Effector memory CD4-positive, alpha-beta T cell (primary cell): ENCODE measurements at places on chromosomes 2 and 18.

DNA sequence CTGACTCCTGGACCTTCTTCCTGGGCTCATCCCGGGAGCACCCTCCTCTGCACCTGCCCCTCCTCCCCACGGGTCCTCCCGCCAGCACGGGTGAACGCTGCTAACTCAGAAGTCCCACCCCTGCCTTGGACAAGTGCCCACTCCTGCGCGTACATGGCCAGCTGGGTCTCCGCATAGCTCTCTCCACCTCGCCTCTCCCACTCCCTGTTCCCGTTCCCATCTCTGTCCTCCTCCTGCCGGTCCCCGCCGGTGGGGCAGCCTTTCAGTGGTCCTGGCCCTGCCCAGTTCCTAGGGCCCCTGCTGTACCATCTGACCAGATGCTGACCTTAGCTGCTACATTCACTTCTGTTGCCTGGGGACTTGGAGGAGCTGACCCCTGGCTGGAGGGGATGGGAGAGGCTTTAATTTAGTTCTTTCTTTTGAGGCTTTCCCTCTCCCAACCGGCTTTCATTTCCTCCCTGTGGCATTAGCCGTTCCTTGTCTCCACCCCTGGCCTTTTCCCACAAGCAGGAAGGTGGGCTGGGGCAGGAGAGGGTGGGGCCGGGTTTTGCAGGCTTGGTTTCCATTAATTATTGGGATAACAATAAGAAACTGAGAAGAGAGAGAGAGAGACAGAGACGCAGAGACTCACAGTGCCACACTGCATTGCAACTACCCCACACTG, 136.1 kb downstream of the SH3BP4 start:
- no peak for DNase-seq

GRCh38 chr2:224612578-224612977, 27.4 kb upstream of the CUL3 start:
- no peak for DNase-seq

DNA sequence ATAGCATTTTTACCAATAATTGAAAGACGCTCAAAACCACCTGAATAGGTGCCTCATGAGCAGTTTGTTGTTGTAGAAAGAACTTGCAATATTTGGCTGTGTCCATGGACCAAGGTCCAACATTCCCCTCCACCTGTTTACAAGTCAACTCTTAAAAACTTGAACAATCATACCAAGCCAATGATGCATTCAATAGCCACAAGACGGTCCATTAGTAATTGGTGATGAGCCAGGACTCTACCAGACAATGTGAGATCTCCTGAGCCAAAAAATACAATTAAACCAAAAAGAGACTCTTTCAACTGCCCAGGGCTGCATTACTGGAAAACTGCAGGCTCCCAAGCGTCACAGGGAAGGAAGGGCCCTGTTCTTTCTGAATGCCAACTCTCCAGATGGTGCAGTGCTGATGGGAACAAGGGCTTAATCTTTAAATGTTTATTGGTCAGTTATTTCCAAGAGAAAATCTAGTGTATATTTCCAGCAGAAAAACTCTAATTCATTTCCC, 118.8 kb upstream of the EPB41L3 start:
- no peak for DNase-seq

DNA sequence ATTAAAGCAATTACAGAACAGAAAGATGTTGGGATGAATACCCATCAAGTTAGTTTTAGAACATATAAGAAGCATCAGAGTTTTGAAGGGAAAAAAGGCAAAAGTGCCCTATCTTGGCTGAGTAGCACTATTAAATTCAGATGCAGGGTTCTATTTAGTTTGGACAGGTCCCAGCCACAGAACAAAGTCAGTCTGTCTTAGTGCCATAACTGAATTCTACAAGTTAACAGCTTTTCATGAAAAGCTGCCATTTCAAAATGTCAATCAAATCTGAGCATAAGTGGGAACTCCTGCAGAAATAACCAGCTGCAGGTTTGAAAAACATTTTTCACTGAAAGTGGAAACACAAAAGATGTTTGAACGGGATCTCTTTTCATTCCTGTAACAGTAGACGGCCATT, 160.4 kb downstream of the SRBD1 start:
- no peak for DNase-seq

GRCh38 chr2:142104134-142104758, 26.6 kb downstream of the LRP1B start:
- DNase-seq: no peak

DNA sequence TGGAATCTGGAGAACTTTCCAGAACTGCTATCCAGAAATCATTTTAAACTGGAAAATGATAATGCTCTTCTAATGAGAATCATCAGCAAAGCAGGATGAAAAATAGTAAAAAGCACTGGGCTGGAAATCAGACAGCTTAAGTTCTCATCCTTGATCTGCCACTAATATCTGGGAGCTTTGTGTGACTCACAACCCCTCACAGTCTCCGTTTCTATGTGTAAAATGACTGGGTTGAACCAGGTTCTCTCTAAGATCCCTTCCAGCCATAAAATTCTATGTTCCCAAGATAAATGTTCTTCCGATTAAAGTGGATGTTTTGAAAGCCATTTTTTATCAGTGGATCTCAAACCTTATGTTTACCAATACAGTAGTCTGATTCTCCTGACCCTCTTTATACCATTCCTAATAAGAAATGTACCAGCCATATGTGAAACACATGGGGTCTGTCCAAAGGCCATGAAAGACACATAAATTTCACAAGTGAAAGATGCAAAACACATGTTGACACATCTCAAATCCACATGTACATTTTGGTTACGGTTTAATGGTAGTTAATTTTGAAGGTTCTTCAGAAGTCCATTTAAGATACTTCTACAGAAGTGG, 188.8 kb downstream of the EN1 start:
- DNase-seq: no peak

DNA sequence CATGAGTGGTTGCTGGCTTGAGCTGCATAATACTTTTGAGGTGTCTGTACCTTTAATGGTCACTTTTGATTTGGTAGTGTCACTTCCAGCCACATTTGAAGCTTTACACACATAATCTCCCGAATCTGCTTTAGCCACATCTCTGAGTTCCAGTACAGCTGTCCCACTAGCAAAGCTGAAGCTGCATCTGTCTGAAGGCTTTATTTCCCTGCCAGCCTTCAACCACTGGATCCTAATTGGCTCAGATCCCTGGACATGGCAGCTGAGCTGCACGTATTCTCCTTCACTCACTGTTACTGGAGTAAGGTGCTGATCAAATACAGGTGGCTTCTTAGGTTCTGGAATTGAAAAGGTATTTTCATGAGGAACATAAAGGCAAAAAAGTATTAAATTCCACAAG, 99.7 kb downstream of the TTN start:
- no peak for DNase-seq

DNA sequence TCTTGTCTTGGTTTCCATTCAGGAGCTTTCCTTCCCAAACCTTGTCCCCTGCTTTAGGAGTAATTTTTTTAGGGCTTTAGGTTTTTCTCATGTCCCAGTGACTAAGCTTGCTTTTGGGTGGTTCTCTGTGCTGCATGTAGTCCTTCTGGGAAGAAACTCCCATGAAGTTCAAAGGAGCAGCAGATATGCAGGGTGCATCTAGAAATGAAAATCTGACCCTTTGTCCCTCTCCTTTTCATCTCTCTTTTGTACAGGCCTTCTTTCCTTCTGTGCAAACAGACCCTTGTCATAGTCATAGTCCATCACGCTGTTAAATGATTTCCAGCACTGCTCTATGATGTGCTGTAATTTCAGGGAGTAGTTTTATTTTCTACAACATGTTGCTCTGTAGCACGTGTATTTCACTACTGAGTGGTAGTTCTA, 20.4 kb downstream of the FMNL2 start:
- DNase-seq: no peak

GRCh38 chr2:157827377-157827776, 48.8 kb downstream of the ACVR1 start:
- DNase-seq: no peak

- no peak for DNase-seq
These were observed 45.2 kb downstream of the TMEM131 start for GRCh38 chr2:97950329-97951154.

DNA sequence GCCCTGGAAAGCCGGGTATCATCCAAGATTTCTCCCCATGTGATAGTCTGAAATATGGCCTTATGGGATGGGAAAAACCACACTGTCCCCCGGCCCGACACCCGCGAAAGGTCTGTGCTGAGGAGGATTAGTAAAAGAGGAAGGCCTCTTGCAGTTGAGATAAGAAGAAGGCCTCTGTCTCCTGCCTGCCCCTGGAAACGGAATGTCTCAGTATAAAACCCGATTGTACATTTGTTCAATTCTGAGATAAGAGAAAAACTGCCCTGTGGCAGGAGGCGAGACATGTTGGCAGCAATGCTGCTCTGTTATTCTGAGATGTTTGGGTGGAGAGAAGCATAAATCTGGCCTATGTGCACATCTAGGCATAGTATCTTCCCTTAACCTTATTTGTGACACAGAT, 26.8 kb downstream of the RUFY4 start:
- DNase-seq: no peak

- no peak for DNase-seq
These were observed 64.6 kb upstream of the ZBTB7C start for GRCh38 chr18:48473816-48474215.

DNA sequence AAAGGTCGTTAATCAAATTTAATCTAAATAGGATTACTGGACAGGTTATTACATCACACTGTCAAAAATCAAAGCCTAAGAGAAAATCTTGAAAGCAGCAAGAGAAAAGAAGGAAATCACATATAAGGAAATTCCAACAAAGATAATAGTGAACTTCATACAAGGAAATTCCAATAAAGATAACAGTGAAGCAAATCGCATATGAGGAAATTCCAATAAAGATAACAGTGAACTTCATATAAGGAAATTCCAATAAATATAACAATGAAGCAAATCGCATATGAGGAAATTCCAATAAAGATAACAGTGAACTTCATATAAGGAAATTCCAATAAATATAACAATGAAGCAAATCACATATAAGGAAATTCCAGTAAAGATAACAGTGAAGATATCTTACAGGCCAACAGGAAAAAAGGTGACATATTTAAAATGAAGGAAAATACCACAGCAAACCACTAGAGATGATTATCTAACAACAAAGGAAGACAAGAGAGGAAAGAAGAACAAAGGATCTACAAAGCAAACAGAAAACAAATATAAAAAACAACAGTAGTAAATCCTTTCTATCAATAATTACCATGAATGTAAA, 787.7 kb downstream of the CCDC85A start:
- DNase-seq: no peak
